ENCODE measurements at places on chromosomes 13 and 19. TPM values are rescaled to one million over a fixed set of nuclear protein-coding genes. Genes with fewer than 3 reads are reported as not detected.

Gene GJB2
- 0.05 TPM for total RNA-seq

- no peak for DNase-seq
These were observed 12.6 kb upstream of the URAD start for GRCh38 chr13:28001049-28001448.

DNA sequence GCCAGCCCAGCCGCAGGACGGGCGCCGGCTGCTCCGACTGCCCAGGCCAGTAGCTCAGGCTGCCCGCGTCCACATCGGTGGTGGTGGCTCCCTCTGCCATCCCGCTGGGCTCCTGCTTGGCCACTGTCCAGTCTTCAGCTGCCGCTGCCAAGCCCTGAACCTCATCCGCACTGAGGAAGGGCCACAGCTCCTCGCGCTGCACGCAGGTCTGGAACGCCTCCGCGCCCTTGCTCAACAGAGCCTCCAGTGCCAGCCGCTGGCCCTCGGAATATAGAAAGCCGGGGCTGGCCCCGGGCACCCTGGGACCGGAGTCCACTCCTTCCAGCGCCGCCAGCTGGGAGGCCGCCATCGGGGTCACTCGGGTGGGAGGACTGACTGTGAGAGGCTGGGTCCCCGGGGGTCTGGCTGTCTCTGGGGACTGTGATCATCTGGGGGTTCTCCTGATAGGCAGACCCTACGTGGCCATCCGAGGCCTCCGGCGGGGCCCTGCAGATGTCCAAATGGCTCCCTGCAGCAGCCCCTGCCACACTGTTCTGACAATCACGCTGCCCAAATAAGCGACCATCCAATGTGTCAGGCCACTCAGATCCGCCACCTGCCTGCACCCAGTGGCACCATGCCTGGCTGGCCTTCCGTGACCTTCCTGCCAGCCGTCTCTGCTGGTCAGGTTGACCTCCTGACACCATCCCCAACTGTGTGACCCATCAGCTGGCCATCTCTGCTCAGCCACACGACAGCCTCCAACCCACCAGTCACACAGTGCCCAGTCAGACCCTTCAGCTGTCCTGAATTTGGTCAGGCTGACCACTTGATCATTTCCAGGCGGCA, 1.6 kb downstream of the FAM83E start:
- no peak for DNase-seq

- no peak for DNase-seq
These were observed 216.0 kb upstream of the SERP2 start for GRCh38 chr13:44157606-44158005.
